Adipocyte (in vitro differentiated cells): ENCODE measurements at places on chromosomes 11 and 22.

GRCh38 chr11:23540101-23540561 lies 679.9 kb upstream of the CCDC179 start:
- peak; percentile 65 for DNase-seq

DNA sequence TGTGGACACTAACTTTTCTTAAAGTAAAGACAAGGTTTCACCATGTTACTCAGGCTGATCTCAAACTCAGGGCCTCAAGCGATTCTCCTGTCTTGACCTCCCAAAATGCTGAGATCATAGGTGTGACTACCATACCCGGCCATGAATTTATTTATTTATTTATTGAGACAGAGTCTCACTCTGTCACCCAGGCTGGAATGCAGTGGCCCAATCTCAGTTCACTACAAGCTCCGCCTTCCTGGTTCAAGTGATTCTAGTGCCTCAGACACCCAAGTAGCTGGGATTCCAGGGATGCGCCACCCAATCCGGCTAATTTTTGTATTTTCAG lies 29.7 kb upstream of the PCF11 start:
- no peak for DNase-seq

DNA sequence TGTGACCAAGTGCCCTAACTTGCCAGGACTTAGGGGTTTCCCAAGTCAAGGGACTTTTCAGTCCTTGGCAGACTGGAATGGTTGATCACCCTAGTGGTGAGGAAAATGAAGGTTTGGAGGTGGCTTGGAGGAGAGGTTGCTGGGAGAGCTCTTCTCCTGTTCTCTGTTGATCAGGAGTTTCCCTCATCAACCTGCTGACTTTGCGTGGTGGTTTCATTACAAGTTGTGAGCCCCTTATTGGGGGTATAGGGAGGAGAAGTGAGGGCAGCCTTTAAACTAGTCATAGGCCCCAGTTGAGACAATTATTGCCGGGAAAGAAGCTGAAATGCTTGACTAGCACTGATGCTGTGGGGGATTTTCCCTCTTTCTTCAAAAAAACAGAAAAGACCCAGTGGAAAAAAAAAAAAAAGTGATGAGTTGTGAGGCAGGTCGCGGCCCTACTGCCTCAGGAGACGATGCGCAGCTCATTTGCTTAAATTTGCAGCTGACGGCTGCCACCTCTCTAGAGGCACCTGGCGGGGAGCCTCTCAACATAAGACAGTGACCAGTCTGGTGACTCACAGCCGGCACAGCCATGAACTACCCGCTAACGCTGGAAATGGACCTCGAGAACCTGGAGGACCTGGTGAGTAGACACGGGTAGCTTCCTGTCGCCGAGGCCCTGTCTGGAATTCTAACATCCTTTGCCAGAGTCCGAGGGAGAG lies at the start of gene CXCR5:
Gene CXCR5, plus strand, starts transcription at position 525 of the 704 bp plus-strand sequence. Its CDS starts 50 bp downstream, at position 575.
- DNase-seq: no peak

GRCh38 chr22:26172389-26172990 lies 3.2 kb downstream of the SEZ6L start:
- peak; percentile 41 for DNase-seq

GRCh38 chr11:73622926-73623593 lies 23.3 kb upstream of the PLEKHB1 start:
- no peak for DNase-seq

GRCh38 chr11:110896358-110896757 lies 184.1 kb upstream of the ARHGAP20 start:
- peak; percentile 81 for DNase-seq

GRCh38 chr11:133787379-133788141 lies 57.8 kb downstream of the SPATA19 start:
- DNase-seq: no peak

- DNase-seq: no peak
These were observed 82.2 kb downstream of the FCHSD2 start for GRCh38 chr11:73059915-73060314.

- DNase-seq: no peak
These were observed 1.5 kb downstream of the LSP1 start for GRCh38 chr11:1854132-1854948.

- DNase-seq: no peak
These were observed 163.1 kb downstream of the SBF2 start for GRCh38 chr11:10130875-10131274.

- no peak for DNase-seq
These were observed 37.3 kb downstream of the OSBPL5 start for GRCh38 chr11:3127706-3128355.
